Upper lobe of right lung (tissue), 1 donor: ENCODE measurements at places on chromosomes 3 and 15. TPM values are rescaled to one million over a fixed set of nuclear protein-coding genes. Genes with fewer than 3 reads are reported as not detected.

GRCh38 chr3:179882292-179882691 is 154.4 kb downstream of the PEX5L start:
- H3K4me3 ChIP-seq = no peak overlapping the region
- DNase-seq = no peak
- no peaks in the 10 kb centered on the region for H3K4me1 ChIP-seq
- H3K27ac ChIP-seq = no peak overlapping the region

DNA sequence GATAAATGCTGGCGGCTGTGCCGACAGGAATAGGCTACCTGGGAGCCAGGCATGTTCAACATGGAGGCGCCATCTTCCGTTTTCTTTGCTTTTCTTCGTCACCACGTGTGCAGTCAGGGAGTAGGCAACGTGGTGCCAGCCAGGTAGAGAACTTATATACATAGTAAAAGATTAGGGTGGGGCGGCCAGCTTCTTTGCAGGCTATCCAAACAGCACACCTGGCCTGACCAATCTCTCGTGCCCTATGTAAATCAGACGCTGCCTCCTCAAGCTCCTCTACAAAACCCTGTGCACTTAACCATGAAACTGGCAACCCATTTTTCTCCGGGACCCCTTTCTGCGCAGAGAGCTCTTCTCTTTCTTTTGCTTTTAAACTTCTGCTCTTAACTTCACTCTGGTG is 28.6 kb upstream of the OR5K4 start:
- DNase-seq = no peak
- H3K27ac ChIP-seq = no peak overlapping the region
- no peaks in the 10 kb centered on the region for H3K4me1 ChIP-seq
- H3K27me3 ChIP-seq = peaks cover 7% of the 10 kb centered on the region
- no peak overlapping the region for H3K4me3 ChIP-seq
- no peaks in the 10 kb centered on the region for H3K36me3 ChIP-seq

DNA sequence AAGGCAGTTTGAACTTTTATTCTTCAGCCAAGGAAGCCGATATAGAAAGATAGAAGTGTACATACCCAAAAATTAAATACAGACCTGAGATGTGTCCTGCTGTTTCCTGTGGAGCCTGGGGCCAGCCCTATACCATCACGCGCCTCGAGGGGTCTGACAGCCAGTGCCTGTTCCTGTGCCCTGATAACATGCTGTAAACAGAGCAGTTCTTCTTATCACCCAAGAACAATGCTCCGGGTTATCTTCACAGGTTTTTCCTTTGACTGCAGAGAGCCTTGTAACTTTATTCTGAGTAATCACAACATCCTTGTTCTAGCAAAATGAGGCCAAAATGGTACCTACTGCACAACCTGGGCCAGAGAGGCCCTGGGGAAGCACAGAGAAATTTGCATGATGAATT is 289.7 kb upstream of the CHRM5 start:
- no peak overlapping the region for H3K4me3 ChIP-seq
- no peak for DNase-seq
- no peak overlapping the region for H3K27ac ChIP-seq
- no peaks in the 10 kb centered on the region for H3K36me3 ChIP-seq

DNA sequence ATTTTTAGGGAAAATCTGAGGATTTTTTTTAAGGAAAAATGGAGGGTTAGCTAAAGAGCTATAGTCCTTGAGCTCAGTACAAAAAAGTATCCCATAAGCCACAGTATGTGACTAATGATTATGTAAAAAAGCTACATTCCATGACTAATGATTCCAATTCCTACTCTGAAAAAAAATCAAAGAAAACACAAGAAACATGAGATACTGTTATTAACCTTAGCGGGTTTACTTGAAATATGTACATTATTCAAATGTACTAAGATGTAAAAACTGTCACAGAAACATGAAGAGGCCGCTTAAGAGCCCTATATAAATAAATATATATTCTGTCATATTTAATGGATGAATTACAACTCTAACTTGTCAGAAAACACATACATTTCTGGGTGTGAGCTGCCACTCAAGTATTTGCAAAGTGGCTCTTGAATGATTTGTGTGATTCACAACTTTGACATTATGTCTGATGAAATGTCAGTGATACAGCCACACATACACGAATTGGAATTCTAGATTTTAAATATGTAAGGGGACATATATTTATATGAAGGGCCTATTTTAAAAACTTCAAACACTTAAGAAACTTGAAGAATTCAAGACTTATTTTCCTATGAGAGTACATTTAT is 518.7 kb upstream of the SUCLG2 start:
- H3K36me3 ChIP-seq = no peaks in the 10 kb centered on the region
- no peaks in the 10 kb centered on the region for H3K27me3 ChIP-seq
- no peaks in the 10 kb centered on the region for H3K4me1 ChIP-seq
- H3K4me3 ChIP-seq = no peak overlapping the region

GRCh38 chr3:113232342-113232741 is 21.0 kb downstream of the BOC start:
- no peaks in the 10 kb centered on the region for H3K36me3 ChIP-seq
- no peak overlapping the region for H3K27ac ChIP-seq
- no peak for DNase-seq
- H3K27me3 ChIP-seq = no peaks in the 10 kb centered on the region

DNA sequence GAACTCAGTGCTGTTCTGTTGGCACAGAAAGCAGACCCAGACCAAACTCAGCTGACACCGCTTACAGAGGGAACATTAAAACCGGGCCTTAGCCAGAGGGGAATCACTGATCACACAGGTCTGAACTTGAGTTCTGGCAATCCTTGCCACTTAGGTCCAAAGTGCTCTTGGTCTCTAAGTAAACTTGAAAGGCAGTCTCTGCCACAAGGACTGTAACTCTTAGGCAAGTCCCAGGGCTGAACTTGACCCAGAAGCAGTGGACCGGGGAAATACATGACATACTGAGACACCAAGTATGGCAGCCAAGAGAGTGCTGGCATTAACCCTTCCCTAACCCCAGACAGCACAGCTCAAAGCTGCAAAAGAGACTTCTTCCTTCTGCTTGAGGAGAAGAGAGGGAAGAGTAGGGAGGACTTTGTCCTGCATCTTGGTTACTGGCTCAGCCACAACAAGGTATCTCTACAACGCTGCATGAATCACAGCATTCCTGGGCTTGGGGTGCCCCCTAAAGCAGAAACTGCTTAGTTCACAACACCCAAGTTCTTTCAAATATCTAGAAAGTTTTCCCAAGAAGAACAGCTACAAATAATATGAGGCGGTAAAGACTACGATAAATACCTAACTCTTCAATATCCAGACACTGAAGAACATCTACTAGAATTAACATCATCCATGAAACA is 32.5 kb downstream of the NAALADL2 start:
- no peak overlapping the region for H3K4me3 ChIP-seq
- DNase-seq = no peak
- H3K27ac ChIP-seq = no peak overlapping the region
- no peaks in the 10 kb centered on the region for H3K27me3 ChIP-seq
- H3K4me1 ChIP-seq = no peaks in the 10 kb centered on the region

GRCh38 chr15:39054128-39054732 is 489.6 kb upstream of the RASGRP1 start:
- H3K27ac ChIP-seq = no peak overlapping the region
- DNase-seq = no peak
- H3K27me3 ChIP-seq = no peaks in the 10 kb centered on the region
- no peaks in the 10 kb centered on the region for H3K36me3 ChIP-seq
- H3K4me1 ChIP-seq = no peaks in the 10 kb centered on the region

The RPP25 gene
- total RNA-seq = 20.2 TPM

DNA sequence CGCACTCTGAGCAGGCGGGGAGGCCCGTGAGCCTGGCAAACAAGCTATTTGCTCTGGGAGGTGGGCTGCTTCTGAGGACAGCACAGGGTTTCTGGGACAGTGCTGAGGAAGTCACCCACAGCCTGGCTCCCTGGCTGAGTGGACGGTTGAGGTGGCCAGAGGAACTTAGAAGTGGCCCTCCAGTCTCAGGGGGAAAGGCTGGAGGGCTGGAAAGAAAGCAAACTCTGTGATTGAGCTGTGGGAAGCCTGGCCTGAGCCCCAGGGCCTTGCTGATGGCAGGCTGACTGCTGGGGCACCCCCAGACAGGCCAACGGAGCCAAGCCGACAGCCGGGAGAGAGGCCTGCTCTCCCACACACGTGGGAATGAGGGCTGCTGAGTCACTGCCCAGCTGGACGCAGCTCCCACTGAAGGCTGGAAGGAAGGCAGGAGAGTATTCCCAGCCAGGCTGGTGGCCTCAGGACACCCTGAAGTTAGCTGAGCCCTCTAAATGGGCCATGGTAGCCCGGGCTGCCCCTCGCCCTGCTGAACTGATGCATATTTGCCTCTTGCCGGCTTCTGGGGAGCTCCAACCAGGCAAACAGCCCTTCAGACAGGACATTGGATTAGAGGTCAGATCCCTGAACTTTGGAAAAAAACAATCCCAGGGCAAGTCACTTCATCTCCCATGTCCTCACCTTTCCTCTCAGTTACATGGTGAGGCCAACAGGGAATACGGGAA is 98.0 kb upstream of the TLE3 start:
- H3K36me3 ChIP-seq = no peaks in the 10 kb centered on the region
- peaks cover 18% of the 10 kb centered on the region for H3K4me1 ChIP-seq
- peak overlapping the region; percentile 45 for H3K27ac ChIP-seq
- no peak overlapping the region for H3K4me3 ChIP-seq
- no peaks in the 10 kb centered on the region for H3K27me3 ChIP-seq
- DNase-seq = peak; percentile 72

The ITIH1 gene
- not detected for total RNA-seq

DNA sequence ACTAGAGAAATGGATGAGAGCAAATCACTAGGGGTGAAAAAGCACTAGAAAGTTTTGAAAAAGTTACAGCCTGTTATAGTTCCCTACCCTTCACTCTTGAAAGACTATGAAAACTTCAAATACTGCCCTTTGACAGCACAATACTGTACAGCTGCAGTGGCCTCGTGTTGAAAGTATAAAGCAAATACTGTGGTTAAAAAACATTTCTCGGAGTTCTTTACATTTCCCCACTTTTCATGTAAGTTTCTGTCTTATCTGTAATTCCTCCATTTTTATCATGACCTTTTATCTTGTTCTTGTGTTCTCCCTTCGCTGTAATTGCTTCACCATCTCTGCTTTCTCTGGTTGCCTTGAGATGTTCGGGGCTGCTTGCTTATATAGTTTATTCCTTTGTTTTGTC is 423.8 kb upstream of the CFAP20DC start:
- no peak overlapping the region for H3K4me3 ChIP-seq
- DNase-seq = no peak
- no peaks in the 10 kb centered on the region for H3K27me3 ChIP-seq
- no peak overlapping the region for H3K27ac ChIP-seq
- H3K4me1 ChIP-seq = no peaks in the 10 kb centered on the region

- no peaks in the 10 kb centered on the region for H3K27me3 ChIP-seq
- DNase-seq = no peak
- H3K27ac ChIP-seq = no peak overlapping the region
- H3K4me1 ChIP-seq = peaks cover 19% of the 10 kb centered on the region
- H3K36me3 ChIP-seq = no peaks in the 10 kb centered on the region
Observed at GRCh38 chr3:99504258-99504657, 134.1 kb upstream of the COL8A1 start.

DNA sequence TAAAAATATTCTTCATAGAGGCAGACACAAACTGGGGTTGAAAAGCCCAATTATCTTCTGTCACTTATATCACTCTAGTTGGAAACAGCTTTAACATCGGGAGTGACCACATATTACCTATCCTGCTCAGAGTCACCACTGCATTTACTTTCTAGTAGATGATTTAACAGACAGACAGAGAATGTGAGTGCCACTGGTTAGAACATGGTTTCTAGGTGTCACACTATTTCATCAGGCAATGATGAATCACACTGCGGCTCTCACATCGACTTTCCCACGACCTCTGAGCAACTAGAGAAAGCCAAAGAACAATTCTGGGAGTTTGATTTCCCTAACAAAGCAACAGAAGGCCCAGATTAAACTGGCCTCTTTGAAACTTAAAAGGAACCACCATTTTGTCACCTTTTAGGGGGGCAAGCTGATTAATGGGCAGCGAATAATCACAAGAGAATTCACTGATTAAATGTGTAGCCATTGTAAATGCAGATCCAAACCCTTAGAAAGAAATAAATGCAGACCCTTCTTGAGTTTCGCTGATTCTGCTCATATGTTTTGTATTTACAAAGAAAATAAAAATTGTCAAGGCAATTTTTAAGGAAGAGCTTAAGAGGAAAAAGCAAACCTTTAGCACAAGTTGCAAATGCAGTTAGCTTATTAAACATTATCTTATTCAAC is 112.6 kb upstream of the KBTBD8 start:
- H3K36me3 ChIP-seq = no peaks in the 10 kb centered on the region
- no peak overlapping the region for H3K27ac ChIP-seq
- no peaks in the 10 kb centered on the region for H3K27me3 ChIP-seq

DNA sequence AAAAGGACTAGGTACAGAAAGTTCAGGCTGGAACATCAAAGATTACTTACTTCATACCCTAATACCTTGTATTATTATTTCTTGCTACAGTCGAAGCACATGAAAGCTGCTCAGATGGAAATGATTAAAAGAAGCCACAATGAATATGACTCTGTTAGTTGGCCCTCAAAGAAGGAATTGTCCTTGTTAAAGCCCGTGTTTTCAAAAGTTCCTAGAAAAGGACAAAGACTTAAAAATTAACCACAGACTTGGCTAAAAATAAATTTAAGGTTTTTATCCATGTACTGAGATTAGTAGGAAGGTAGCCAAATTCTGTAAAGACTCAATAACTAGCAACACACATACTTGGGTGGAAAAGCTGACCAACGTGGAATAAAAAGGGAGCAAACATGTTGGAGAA is 251.0 kb upstream of the RARB start:
- H3K27me3 ChIP-seq = no peaks in the 10 kb centered on the region
- no peak for DNase-seq
- H3K36me3 ChIP-seq = no peaks in the 10 kb centered on the region
- no peak overlapping the region for H3K4me3 ChIP-seq
- H3K27ac ChIP-seq = no peak overlapping the region

DNA sequence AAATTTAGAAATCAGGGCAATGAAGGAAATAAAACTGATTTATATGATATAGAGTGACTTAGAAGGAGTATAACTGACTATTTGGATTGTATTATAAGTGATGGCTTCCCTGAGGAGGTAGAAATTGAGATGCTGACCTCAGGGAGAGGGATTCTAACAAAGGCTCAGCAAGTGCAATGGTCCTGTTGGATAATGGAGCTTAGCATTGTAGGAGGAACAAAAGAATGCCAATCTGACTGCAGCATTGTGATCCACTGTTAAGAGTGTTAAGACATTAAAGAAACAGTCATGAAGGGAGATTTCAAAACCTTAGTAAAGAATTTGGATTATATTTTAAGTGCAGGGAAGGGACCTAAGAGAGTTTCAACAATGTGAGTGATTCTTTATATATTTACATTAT is 158.4 kb upstream of the NAALADL2 start:
- no peak overlapping the region for H3K27ac ChIP-seq
- no peaks in the 10 kb centered on the region for H3K4me1 ChIP-seq
- no peaks in the 10 kb centered on the region for H3K36me3 ChIP-seq
- no peak for DNase-seq

GRCh38 chr3:171824116-171824515 is 13.8 kb upstream of the PLD1 start:
- H3K27me3 ChIP-seq = no peaks in the 10 kb centered on the region
- DNase-seq = no peak
- H3K4me3 ChIP-seq = no peak overlapping the region
- H3K27ac ChIP-seq = no peak overlapping the region
- no peaks in the 10 kb centered on the region for H3K36me3 ChIP-seq

The STAB1 gene
- total RNA-seq = 152 TPM

GRCh38 chr3:16824081-16824696 is 60.6 kb upstream of the PLCL2 start:
- H3K36me3 ChIP-seq = no peaks in the 10 kb centered on the region
- H3K4me1 ChIP-seq = no peaks in the 10 kb centered on the region
- DNase-seq = no peak
- H3K27ac ChIP-seq = no peak overlapping the region

The CLDN18 gene
- total RNA-seq = 197 TPM

GRCh38 chr3:54358316-54358715 is 236.0 kb downstream of the CACNA2D3 start:
- no peak overlapping the region for H3K27ac ChIP-seq
- H3K36me3 ChIP-seq = no peaks in the 10 kb centered on the region
- no peak for DNase-seq
- no peaks in the 10 kb centered on the region for H3K4me1 ChIP-seq
